Mesothelial cell of epicardium (in vitro differentiated cells): ENCODE measurements at places on chromosomes 5 and 9. TPM values are rescaled to one million over a fixed set of nuclear protein-coding genes. Genes with fewer than 3 reads are reported as not detected.

SPOCK1 gene
- 5.0 to 6.6 TPM (median 6.4 TPM) in 3 replicates for total RNA-seq

VDAC1 gene
- total RNA-seq: 108 to 111 TPM (median 109 TPM) in 3 replicates

SEMA5A gene
- 20.0 to 26.7 TPM (median 23.1 TPM) in 3 replicates for total RNA-seq

MAMDC2 gene
- total RNA-seq: 0.49 to 0.58 TPM (median 0.52 TPM) in 3 replicates

IL9 gene
- not detected in 3 replicates for total RNA-seq

NR6A1 gene
- 5.2 to 6.2 TPM (median 5.9 TPM) in 3 replicates for total RNA-seq

- DNase-seq: no peak
Observed at GRCh38 chr5:154567155-154567554, 89.1 kb upstream of the HAND1 start.

GRCh38 chr9:125549465-125549871 lies 157.5 kb downstream of the MAPKAP1 start:
- DNase-seq: no peak

DNA sequence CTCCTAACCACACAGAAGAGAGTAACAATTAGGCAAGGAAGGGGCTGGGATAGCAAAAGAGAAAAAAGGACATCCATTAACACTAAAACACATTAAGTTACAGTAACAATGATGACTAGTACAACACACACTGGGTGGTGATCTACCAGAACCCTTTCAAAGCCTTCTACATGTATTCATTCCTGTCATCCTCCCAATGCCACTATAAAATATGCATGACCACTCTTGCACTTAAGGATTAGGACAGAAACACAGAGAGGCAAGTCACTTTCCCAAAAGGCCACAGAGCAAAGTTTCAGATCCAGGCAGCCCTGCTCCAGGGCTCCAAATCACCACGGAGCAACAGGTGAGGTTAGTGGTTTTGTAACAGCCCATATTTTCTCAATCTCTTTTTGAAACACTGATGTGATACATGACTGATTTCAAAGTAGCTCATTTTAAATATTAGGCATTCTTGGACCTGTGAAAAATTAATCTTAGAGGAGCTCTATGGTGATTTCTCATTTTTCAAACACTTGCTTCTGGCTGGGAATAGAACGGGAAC lies 86.7 kb downstream of the AUH start:
- DNase-seq: no peak

GRCh38 chr5:54021431-54022164 lies 288.8 kb downstream of the ARL15 start:
- DNase-seq: no peak

DNA sequence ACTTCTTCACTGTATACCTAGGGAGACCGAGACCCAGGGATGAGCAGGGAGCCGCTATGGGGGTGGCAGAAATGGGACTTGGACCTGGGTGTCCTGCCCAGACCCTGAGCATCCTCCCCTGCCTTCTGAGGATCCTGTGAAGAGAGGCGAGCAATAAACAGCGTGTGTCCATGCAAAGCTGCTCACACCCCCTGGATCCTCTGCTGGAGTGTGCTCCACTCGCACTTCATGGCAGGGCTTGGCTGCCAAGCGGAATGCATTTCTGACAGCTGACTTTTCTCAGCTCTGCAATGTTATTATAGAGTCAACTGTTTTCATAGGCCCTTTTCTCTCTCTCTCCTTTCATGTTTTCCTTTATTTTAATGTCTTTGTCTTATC lies 31.0 kb upstream of the ALDH1B1 start:
- DNase-seq: no peak

GRCh38 chr5:33041586-33041985 lies 330.5 kb downstream of the NPR3 start:
- no peak for DNase-seq

GRCh38 chr5:56466136-56466816 lies 233.1 kb upstream of the ANKRD55 start:
- no peak for DNase-seq

DNA sequence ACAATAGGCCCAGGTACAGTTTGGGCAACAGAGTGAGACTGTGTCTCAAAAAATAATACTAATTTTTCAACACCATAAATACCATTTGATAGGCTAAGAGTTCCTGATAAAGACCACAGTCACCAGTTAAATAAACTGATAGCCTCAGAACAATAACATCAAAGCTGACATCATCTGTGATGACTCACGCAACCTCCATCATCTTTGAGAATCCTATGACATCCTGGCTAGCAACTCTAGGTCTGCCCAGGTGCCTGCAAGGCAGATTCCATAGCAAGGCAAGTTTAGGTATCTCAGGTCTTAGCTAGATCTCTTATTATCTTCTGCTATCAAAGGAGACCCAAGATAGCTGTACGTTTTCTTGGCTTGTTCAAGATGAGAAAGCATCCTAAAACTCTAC lies 30.5 kb upstream of the UBAP2 start:
- DNase-seq: no peak
